ENCODE measurements at places on chromosomes 3 and 15.

DNA sequence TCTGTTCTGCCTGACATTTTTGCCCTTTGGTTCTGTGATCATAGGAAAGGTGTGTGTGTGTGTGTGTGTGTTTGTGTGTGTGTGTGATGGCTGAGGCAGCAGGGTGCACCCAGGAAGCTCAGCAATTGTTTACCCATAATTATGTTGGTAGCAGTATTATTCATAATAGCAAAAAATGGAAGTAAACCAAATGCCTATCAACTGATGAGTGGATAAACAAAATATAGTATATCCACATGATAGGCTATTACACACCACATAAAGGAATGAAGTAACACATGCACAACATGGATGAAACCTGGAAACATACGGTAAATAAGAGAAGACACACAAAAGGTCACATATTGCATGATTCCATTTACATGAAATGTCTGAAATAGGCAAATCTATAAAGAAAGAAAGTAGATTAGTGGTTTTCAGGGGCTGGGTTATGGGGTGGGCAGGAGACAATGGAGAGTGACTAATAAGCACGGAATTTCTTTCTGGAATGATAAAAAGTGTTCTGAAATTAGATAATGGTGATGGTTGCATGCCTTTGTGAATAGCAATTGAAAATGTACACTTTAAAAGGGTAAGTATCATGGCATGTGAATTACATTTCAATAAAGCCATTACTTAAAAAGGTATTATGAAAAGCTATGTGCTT lies 167.2 kb downstream of the POLR2M start:
- peak; percentile 54 for DNase-seq

DNA sequence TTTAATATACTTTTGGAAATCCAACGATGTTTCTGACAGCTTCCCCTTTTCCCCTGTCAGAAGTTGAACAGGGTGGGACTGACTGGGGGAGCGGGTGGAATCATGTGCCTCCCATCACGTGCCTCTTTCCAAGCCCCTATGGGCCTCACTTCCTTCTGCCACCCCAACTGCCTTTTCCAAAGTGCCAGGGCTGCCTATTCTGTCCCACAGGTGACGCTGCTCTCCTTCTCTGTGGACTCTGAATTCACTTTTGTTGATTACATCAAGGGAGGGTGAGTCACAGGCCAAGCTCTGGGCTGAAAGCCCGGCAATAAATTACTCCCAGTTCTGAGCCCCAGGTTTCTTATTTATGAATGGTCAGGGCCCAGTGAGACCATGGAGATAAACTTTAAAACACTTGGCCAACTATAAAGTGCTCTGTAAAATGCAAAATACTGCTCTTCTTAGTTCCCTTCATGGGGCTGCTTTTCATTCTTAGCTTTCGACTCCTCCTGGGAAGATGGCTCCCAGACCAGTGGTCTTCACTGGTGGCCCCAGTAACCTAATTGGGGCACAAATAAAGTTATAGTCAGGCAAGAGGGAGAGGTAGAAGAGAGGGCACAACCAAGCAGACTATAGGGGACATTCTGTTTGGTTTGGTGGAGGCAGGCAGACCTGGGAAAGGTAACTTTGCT lies 12.3 kb downstream of the CPNE9 start:
- DNase-seq = peak; percentile 96

GRCh38 chr15:48675436-48675835 lies 29.9 kb upstream of the FBN1 start:
- DNase-seq = no peak

- DNase-seq = no peak
These were observed 150.6 kb upstream of the UMPS start for GRCh38 chr3:124579641-124580040.

DNA sequence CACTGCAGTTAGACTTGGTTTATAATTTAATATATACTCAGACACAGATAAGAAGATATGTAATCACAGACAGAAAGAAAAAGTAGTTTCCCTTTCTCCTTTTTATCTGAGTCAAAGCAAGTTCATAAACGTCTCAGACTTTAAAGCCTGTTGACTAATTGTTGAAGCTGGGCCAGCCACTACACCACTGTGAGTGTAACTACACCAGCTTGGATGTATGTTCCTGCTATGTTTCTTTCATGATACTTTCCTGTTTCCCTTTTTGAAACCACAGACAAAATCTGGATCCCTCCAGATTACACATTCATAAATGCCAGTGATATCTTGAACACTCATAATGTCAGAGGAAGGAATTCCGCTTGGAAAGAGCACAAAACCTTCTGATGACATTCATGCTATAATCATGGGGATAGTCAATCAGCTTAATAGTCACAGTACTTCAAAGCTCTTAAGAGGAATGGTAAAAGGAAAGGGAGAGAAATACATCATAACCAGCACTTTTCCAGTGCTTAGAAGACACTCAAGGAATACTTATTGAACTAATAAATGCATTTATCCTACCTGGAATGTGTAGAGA lies 32.0 kb downstream of the KCNMB2 start:
- no peak for DNase-seq

DNA sequence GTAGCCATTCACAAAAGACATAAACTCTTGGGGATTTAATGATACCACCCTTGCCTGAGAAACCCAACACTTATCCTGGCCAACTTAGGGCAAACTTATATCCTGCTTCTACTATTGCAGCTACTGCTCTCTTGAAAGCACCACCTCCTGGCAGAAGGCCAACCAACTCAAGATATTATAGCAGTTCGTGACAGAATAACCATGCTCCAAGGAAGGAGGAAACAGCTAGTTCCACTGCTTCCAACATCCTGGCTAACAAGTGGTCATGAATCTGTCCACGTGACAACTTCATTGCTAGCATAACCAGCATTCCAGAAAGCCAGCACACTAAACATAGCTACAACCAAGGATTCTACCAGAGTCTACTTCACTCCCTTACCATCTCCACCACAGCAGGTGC lies 1037.5 kb downstream of the TBL1XR1 start:
- no peak for DNase-seq

DNA sequence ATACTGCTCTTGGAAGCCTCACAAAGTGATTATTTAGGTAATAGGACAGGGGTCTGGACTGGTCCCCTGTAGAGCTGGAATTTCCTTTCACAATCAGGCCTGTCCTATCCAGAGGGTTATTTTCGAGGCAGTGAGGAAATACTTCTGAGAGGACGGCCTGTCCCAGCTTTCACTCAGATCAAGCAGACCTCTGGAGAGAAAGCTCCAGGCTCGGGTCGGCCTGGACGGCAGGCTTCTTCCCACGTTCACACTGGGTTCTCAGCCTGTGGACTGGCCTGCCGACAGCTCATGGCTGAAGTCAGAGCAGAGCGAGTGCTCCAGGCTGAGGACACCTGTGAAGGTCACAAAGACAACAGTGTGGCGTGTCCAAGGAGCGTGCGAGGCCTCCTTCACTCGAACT lies 405.3 kb downstream of the VPS13C start:
- DNase-seq = no peak

GRCh38 chr15:55802600-55803376 lies 59.8 kb upstream of the PRTG start:
- DNase-seq = no peak

- peak; percentile 20 for DNase-seq
These were observed 166.4 kb upstream of the UBE2E2 start for GRCh38 chr3:23036728-23037127.

GRCh38 chr15:32029862-32030781 lies at the start of gene CHRNA7:
Gene CHRNA7 (plus strand): TSS chr15:32030515. CDS start chr15:32030595, 80 bp downstream.
- peak; percentile 59 for DNase-seq

- no peak for DNase-seq
These were observed 224.1 kb upstream of the IL12A start for GRCh38 chr3:159764490-159765029.

GRCh38 chr15:77421370-77421700 lies 647 bp downstream of the HMG20A start:
- peak; percentile 28 for DNase-seq

DNA sequence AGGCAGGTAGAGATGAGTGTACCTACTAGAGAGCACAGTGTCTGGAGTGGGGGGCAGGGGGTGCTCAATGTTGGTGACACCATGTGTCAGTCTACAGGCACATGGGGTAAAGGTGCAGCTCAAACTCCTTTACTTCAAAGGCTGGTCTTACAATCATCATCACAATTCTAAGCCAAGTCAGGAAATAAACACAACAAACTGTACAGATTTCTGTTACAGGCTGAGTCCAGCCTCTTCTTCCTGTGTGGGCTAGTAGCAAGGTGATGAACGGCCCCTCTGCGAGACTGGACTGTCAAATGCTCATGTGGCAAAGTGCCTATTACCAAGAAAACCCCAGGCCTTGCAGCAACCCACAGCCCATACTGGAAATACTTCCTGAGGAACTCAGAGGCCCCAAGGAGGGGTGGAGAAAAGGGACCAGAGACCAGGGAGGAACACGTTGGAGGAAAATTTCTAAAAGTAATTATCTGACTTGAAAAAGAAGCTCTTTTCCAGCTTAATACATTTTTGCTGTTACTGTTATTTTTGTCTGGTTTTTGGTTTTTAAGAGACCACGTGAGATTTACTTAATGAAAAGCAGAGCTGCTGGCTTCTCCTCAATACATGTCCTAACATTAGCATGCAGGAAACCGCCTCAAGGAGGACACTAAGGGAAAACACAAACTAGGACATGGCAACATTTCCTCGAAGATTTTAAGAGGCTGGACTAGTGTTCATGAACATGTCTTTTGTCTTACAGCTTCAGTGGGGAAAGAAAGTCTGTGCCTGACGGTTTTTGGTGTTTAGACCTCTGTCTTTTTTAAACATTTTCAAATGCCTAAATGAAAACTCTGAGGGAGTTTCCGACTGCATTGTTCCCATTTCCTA lies 29.5 kb downstream of the TBC1D2B start:
- peak; percentile 90 for DNase-seq

DNA sequence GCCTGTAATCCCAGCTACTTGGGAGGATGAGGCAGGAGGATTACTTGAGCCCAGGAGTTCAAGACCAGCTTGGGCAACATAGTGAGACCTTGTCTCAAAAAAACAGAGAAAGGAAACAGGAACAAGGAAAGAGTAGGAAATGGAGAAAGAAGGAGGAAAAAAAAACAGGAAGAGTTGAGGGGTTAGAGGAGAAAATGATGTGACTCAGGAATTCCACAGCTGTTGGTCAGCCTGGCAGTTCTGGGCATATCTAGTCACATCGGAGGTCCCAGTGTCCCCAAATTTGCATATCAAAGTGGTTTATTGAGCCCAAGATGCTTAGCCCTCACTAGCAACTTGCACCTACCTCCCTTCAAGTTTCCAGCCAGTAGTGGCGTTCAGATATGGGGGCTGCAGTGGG lies 18.8 kb upstream of the JMJD7 start:
- no peak for DNase-seq

GRCh38 chr3:41224120-41224806 lies 25.0 kb downstream of the CTNNB1 start:
- peak; percentile 92 for DNase-seq

GRCh38 chr3:147173257-147173656 lies 233.1 kb downstream of the ZIC4 start:
- no peak for DNase-seq

DNA sequence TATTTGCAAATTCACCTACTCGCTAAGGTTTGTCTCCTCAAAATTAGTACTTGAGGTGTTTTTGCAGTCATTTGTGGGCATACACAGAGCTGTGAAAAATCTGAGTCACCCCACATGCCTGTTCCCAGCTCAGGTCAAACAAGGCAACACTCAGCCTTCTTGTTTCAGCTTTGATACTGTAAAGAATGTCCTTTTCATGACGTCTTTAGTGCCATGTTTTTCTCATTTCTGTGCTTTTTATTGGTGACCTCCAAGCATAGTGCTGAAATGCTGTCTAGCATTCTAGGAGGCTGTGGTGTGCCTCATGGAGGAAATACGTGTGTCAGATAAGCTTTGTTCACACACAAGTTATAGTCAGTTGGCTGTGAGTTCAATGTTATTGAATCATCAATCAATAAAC lies 8.8 kb downstream of the CAPN3 start:
- DNase-seq = no peak

- DNase-seq = peak; percentile 10
These were observed 74.8 kb upstream of the POLG start for GRCh38 chr15:89409184-89410038.

GRCh38 chr15:35466476-35466875 lies 79.5 kb downstream of the DPH6 start:
- DNase-seq = no peak

GRCh38 chr3:48877671-48878070 lies 21.0 kb downstream of the SLC25A20 start:
- no peak for DNase-seq

DNA sequence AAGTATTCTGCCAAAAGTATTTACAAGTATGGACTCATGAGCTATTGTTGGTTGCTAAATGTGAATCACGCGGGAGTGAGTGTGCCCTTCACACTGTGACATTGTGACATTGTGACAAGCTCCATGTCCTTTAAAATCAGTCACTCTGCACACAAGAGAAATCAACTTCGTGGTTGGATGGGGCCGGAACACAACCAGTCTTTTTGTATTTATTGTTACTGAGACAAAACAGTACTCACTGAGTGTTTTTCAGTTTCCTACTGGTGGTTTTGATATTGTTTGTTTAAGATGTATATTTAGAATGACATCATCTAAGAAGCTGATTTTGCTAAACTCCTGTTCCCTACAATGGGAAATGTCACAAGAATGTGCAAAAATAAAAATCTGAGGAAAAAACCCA lies 30.3 kb downstream of the SYNM start:
- peak; percentile 38 for DNase-seq

DNA sequence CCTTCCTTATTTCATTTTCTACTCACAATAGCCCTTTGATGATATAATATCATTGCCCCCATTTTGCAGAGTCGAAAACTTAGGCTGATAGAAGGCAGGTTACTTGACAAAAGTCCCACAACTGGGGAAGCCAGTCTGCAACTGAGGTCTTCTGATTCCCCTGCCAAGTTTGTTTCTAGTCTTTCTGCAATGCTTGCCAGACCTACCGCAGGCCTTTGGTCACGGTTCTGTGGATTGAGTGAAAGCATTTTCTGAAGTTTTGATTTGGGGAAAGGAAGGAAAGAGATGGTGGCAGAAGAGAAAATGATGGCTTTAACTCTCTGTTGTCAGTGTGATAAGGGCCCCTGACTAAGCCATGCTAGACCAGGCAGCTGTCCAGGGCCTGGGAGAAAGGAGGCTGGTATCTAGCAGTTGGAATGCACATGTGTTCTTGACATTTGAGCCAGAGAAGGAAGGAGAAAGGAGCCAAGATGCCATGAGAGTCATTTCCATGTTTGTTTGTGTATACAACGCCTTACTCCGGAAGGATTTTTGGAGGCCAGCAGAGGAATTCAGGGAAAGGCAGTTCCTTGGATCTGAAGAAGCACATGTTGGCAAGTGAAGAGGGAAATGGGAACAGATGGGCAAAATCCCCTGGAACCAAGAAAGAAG lies 29.9 kb downstream of the FAH start:
- DNase-seq = peak; percentile 82

DNA sequence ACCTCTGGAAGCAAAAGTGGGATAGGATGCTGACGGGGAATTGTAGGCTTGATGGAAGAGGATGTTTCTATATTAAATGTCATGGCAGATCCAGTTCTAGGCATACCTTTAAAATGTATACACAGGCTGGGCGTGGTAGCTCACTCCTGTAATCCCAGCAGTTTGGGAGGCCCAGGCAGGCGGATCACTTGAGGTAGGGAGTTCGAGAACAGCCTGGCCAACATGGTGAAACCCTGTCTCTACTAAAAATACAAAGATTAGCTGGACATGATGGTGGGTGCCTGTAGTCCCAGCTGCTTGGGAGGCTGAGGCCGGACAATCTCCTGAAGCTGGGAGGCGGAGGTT lies 8.6 kb downstream of the CHD2 start:
- DNase-seq = no peak
